Epithelial cell of umbilical artery (primary cell): ENCODE measurements at places on chromosomes 4 and X. TPM values are rescaled to one million over a fixed set of nuclear protein-coding genes. Genes with fewer than 3 reads are reported as not detected.

CHRNA9 gene
- not detected in 2 replicates for total RNA-seq

PCDH19 gene
- total RNA-seq, result 0.32 and 0.46 TPM in 2 replicates

QRFPR gene
- not detected in 2 replicates for total RNA-seq

TSPAN6 gene
- total RNA-seq, result 66.3 and 69.6 TPM in 2 replicates
